ENCODE measurements at places on chromosomes 12 and 14.

DNA sequence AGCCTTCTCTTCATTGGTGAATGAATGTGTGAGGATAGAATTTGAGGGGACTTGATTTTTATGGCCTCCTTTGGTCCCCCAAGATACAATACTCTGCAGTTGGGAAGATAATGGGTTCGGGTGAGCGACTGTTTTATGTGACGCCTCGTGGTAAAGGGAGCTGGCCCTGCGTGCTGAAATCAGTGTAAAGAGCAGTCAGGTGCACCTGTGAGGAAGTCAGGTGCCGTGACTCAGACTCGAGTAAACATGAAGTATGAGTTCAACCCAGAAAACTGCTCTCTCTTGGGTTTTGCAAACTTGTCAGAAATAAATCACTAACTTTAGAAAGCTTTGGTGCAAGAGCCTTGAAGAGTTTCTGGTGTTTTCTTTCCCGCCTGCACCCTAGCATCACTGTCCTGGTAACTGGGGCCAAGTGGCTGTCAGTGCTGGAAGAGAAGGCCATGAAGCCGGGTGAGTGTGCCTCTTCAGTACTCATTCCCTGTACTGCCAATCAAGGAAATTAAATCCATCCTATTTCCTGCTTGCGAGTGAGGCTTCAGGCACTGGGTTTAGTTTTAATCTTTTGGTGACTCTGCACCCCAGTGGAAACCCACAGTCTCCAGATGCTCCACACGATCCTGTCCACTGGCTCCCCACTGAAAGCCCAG, 59.2 kb downstream of the AACS start:
- no peak for DNase-seq

DNA sequence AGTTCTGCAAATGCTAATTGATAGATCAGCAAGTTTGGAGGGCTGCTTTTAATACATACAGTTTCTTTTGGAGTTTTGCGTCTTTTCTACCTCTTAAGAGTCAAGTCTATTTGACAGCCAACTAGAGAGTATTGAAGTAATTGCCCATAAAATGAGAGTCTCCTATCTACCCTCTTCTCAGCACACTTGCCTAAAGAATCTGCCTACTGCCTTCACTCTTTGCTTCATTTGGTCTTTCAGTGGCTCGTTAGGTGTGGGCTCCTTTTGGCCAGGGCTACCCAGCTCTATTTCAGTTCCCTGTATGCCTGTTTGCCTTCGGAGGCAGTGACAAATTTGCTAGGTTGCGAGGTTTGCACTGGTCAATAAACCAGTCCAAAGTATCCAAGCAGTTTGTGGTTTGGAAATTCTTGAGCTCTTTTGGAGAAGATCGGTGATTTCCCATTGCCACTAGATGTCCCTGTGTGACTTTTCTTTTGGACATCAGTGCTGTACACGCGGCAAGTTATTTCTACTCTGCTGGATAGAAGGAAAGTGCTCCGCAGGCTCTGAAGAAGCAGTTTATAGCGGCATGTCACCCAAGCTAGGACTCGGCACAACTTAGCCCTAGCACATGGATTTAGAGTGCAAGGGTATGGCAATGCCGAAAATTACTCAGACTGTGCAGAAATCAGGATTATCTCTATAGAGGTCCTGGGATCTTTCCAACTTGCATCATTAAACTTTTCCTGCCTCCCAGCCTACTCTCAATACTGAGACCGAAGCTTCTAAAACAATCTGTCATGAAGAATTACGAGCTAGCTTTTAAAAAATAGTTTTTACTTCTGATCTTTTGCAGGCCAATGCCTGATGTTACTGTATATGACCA, 38.6 kb downstream of the MGST1 start:
- DNase-seq = no peak

GRCh38 chr12:49491823-49492222, 47.0 kb upstream of the KCNH3 start:
- no peak for DNase-seq

- DNase-seq = peak; percentile 68
Observed at GRCh38 chr14:92651758-92652406, 96.5 kb downstream of the LGMN start.

DNA sequence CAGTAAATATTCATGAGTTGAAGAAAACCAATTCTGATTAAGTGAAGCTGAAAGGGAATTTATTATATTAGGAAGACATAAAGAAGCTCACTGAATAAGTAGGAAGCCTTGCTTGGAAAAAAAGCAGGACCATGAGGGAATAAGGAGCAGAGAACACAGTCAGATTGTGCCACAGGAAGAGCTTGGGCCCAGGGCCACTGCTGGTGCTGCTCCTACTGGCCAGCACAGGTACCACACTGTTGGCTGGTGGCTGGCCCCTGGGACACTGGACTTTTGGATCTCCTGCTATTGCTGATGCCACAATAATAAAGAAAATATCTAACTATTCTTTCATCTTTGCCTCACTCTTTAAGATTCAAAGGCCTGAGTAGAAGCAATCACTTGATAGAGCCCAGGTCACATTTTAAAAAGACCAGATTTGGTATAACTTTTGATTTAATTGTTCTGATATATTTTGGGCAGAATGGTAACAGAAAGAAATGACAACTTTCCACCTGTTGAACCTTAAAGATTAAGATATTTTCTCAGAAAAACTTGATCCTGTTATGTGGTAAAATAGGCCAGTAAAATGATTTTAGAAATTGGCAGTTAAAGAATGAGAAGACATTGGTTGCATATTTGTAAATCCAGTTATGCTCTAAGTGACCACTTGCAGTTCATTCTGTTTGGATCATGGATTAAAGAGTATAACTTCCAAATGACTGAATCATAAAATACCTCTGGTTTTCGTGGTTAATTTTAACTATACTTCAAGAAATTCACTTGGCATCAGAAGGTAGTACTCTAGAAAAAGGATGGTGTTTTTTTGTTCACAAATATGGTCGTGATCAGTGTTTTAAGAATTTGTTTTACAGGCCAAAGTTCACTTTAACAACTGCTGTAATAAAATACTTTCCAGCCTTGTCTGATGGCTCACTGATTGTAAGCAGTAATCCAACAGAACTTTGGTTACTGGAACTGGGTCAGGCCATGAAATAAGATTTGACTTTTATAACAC, 68.3 kb downstream of the DERA start:
- no peak for DNase-seq

DNA sequence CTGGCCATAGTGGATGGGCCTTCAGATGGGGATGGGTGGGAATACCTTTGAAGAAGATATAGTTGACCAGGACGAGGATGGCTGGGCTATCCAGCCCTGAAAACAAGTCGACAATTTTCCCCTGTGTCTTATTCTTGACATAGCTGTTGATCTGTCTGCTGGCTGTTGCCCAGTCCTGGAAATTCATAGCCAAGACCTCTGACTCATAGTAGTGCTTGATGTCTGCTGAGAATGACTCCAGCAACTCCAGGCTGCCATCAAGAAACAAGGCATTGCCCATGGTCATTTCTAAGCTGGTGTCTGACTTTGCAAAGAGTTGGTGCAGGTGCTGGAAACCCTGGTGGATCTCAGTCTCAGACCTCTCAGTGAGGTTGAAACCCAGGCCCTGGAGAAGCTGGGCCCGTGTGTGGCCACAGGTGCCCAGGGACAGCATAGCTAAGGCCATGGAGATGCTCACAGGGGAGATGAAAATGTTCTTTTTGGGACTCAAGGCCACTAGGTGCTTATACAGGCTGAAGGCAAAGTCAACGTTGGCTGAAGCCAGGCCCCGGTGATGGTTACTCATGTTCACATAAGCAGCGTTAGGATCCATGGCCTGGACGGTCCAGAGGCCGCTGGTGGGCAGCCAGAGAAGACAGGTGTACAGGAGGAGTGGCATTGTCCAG, 9.0 kb downstream of the SERPINA6 start:
- peak; percentile 10 for DNase-seq

DNA sequence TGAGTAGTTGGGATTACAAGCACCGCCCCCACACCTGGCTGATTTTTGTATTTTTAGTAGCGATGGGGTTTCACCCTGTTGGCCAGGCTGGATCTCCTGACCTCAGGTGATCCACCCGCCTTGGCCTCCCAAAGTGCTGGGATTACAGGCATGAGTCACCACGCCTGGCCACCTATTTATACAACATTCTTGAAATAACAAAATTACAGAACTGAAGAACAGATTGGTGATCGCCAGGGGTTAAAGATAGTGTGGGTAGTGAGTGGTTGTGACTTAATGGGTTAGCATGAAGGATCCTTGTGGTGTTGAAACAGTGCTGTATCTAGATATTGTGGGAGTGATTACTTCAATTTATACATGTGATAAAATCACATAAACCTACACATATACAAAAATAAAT, 7.4 kb downstream of the GLIPR1L1 start:
- no peak for DNase-seq

DNA sequence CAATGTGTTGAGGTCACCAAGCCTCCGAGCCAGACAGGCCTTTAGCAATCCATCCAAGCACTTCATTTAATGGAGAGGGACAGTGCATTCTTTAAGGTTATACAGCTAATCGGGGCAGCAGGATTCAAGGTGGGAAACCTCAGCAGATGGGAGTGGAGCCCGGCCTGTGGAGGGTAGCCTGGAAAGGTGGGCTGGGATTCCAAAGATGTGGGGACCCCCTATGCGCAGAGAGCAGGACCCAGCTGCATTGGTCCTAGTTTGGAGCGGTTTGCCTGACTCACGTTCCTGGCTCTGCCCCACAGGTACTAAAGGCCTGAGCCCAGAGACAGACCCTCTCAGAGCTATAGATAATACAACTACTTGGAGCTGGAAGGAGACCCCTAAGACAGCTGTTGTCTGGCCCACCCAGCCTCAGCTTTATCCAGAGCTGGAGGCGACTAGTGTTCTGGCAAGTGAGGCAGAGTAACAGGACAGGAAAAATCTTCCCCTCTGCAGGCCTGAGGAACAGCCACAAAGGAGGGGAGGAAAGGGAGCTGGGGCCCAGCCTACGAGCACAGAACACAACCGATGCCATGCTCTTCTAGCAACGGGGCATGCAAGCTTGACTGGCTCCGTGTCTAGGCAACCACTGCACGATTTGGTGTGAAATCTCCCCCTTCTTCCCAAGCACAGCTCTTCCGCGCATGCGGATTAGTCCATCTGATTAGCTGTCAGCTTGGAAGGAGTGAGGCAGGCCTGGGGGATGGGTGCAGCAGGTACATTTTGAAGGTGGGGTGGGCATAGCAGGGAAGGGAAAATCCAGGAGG, 1.1 kb upstream of the MYH7 start:
- no peak for DNase-seq

- DNase-seq = peak; percentile 96
Observed at GRCh38 chr14:105480807-105481801, 5.6 kb upstream of the CRIP1 start.

GRCh38 chr12:92297932-92298696, 152.5 kb upstream of the BTG1 start:
- no peak for DNase-seq

Measured in stimulated activated CD8-positive, alpha-beta memory T cell treated with anti-CD3 and anti-CD28 coated beads, Interleukin-4, amount 100 ng/mL, for 48 hours (primary cell).